ENCODE measurements at places on chromosomes 4 and X. TPM values are rescaled to one million over a fixed set of nuclear protein-coding genes. Genes with fewer than 3 reads are reported as not detected.

DNA sequence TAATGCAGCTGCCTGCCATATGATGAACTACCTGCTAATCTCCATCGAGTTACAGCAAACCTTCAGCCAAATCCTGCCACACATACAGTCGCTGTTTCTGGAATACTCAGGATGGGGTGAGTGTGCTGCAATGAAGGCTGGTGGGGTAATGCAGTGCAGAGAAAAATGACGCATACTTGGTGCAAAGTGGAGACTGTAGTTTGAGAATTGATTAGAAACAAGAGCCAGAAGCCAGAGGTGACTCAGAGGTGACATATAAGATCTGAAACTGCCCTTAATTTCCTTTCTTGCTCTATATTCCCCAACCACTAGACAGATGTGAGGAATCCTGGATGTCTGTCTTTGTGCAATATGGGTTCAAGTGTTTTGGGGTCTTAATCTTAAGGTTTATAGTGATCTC is 22.0 kb downstream of the C4orf54 start:
- H3K4me3 ChIP-seq, result no peak overlapping the region
- DNase-seq, result no peak
- H3K36me3 ChIP-seq, result no peaks in the 10 kb centered on the region
- H3K27me3 ChIP-seq, result no peaks in the 10 kb centered on the region
- no peaks in the 10 kb centered on the region for H3K4me1 ChIP-seq

DNA sequence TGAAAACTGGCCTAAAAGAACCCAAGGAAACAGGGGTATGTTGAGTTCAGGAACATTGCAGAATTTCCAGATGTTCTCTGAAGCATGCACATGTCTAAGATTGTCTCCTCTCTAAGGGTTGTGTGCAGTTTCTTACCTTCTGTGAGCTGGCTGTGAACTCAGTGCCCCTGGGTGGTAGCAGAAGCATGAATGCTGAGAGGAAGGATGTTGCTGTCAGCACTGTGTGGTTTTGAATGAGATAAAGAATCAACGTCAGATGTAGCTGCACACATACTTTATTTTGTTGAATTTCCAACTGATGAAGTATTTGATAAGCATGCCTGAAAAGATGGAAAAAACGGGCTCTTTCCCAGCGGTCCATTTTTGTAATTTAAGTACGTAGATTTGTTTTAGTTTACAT is 23.8 kb upstream of the CD38 start:
- no peak overlapping the region for H3K4me3 ChIP-seq
- H3K27me3 ChIP-seq, result no peaks in the 10 kb centered on the region
- no peaks in the 10 kb centered on the region for H3K4me1 ChIP-seq
- DNase-seq, result no peak
- no peak overlapping the region for H3K27ac ChIP-seq

DNA sequence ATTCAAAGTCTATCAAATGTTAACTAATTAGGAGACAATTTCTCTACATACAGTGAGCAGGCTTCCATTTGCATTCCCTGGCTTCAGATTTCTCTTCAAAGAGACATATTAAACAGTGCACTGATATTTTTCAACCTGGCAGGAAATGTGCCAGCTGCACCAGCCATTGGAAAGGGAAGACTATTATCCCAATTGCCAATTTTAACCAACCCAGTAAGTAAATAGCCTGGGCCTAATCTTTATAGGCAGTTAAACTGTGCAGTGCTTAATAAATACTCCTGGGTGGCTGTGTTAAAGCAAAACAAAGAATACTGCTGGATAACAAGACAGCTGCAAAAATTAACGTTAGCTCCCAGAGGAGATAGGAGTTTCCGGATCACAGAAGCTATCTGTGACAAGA is 111.9 kb upstream of the GALNT7 start:
- H3K4me1 ChIP-seq, result no peaks in the 10 kb centered on the region
- no peaks in the 10 kb centered on the region for H3K27me3 ChIP-seq
- no peak overlapping the region for H3K27ac ChIP-seq
- no peaks in the 10 kb centered on the region for H3K36me3 ChIP-seq
- no peak for DNase-seq

GRCh38 chrX:77788050-77788449 is 2.0 kb upstream of the ATRX start:
- H3K36me3 ChIP-seq, result no peaks in the 10 kb centered on the region
- no peak overlapping the region for H3K4me3 ChIP-seq
- H3K4me1 ChIP-seq, result no peaks in the 10 kb centered on the region
- H3K27ac ChIP-seq, result no peak overlapping the region
- H3K27me3 ChIP-seq, result no peaks in the 10 kb centered on the region

DNA sequence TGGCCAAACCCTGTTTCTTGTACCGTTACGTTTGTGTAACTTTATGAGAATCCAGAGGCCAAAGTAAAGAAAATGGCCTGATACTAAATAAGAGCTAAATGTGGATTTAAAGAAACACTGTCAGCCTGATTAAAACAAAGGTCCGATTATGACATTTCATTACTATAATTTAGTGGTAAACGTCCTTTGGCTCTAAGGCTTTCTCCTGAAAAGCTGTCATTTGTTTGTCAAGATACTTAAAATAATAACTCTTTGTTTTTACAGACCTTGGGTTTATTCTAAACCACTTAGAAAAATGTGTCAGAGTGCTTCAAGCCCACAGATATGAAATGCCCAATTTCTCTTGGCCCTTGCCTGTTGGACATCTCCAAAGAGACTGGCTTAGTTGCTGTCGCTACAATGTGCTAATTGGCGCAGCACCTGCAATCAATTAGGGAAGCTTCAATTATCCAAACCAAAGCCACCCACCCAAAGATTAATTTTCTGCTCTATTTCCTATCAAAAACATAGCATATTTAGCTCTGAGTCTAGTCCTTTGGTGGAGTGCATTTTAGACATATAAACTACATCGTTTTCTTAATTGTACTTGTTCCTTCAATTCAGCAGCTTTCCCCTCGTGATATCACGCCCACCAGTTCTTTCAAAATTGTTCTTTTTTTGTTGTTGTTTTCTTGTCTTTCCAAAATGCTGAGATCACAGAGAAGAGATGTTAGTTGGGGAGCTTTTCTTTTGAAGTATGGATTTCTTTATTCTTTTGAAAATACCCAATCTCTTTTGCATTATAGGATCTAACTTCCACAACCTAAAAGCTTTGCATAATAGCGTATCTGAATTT is 13.6 kb downstream of the SMIM20 start:
- no peak overlapping the region for H3K27ac ChIP-seq
- H3K4me3 ChIP-seq, result no peak overlapping the region
- no peaks in the 10 kb centered on the region for H3K27me3 ChIP-seq

DNA sequence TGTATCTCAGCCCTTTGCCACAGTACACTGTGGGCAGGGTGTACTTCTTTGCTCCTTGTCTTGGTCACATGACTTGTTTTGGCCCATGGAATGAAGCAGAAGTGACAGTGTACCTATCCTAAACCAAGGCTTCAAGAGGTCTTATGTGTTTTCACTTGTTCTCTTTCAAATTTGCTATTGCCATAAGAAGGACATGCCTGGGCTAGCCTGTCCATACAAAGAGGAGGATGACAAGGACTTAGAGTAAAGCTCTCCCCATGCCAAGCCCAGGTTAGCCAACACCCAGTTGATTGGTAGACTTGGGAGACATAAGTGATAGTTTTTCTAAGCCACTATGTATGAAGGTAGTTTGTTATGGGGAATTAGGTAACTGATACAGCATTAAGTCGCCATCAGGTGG is 141.1 kb upstream of the MID1 start:
- no peaks in the 10 kb centered on the region for H3K36me3 ChIP-seq
- H3K4me1 ChIP-seq, result peaks cover 3% of the 10 kb centered on the region

GRCh38 chr4:107900508-107900907 is 30.8 kb upstream of the CYP2U1 start:
- no peaks in the 10 kb centered on the region for H3K27me3 ChIP-seq
- peaks cover 2% of the 10 kb centered on the region for H3K36me3 ChIP-seq
- DNase-seq, result no peak
- peaks cover 2% of the 10 kb centered on the region for H3K4me1 ChIP-seq

TSPAN6 gene
- 9.5 TPM for total RNA-seq

LNX1 gene
- 4.6 TPM for total RNA-seq

BDH2 gene
- 63.8 TPM for total RNA-seq

NXF2B gene
- not detected for total RNA-seq

GLUD2 gene
- total RNA-seq, result 1.6 TPM

ACSL4 gene
- 73.5 TPM for total RNA-seq

NLGN4X gene
- 2.1 TPM for total RNA-seq

ALB gene
- 1.4 TPM for total RNA-seq

MAGEB17 gene
- total RNA-seq, result not detected

Data from aorta (tissue), 5 donors.